Caco-2 (cell line): ENCODE measurements at places on chromosomes 13 and 19.

DNA sequence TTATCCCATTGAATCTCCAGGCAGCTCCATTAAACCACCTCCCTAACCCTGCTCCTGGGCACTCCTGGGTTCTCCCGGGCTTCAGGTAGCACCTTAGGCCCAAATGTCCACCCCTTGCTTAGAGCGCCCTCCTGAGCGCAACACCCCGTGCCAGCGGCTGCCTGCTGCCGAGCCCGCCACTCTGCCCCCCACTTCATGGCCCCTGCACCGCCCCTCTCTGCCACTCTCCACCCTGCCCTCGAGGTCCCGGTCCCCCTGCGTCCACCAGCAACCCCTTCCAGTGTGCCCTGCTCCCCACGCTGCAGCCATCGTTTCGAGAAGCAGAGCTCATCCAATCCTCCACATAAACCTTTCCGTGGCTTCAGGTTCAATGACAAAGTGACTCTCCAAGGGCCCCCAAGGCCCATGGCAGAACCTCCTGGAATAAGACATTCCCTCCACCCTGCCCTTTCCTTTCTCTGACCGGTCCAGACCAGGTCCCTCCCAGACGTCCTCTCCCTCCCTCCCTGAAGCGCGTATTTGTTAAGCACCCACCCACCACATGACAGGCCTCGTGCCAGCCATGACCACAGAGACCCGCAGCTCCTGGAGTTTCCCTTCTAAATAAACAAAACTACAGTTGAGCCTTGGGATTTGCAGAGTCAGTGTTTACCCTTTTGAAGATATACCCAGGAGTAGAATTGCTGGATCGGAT, 66.6 kb downstream of the ARHGEF18 start:
- no peak for DNase-seq

DNA sequence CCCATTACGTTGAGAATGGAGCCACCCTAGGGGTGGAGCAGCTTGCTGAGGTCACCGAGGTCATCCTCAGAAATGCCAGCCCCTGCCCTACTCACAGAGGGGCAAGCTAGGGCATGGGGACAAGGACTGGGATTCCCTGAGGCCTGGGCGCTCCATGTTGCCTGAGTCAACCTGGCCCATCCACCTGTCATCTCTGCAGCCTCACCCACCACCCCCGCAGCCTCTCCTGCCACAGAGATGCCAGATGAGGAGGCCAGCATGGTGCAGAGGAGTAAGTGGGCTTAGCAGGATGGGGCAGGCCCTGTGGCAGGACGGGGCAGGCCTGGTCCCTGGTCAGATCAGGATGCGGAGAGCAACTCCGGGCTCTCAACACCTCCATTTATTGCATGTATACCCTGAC, 9.5 kb downstream of the NKPD1 start:
- no peak for DNase-seq

- no peak for DNase-seq
These were observed 21.2 kb upstream of the GPI start for GRCh38 chr19:34343751-34344150.

- DNase-seq: no peak
These were observed 112.7 kb upstream of the UBL3 start for GRCh38 chr13:29963089-29963488.
